ENCODE measurements at places on chromosomes 3 and 15. TPM values are rescaled to one million over a fixed set of nuclear protein-coding genes. Genes with fewer than 3 reads are reported as not detected.
A peak's percentile ranks its signal among the peaks of the same experiment; 100 is the strongest.

DNA sequence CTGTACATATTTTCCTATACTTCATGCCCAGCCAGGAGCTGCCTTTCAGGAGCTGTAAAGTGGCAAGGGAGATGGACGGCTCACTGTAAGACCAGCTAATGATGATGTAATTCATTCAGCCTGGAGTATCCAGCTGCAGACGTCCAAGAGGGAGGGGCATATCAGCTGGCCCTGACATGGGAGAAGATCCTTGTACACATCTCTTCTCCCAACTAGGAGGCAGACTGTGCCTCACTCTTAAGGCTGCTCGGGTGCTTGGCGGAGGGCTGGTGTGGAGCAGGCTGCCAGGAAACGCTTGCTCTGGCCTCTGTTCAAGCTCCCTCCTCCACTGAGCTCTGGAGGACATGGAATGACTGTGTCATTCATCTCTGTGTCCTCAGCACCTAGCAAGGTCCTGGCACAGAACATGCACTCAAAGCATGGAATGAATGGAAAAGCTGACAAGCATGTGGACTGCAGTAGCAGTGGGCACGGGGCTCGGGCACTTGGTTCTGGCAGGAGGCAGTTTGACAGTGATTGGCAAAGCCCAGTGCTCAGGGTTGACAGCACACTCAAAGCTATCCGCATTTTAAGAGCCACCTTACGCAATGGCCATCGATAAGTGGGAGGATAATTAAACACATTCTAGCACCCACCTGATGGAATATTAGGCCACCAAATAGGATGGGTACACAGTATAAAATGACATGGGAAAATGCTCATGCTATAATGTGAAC, 72.4 kb downstream of the TBC1D2B start:
- DNase-seq: no peak

- DNase-seq: no peak
These were observed 16.0 kb upstream of the MRPS22 start for GRCh38 chr3:139327861-139328260.

DNA sequence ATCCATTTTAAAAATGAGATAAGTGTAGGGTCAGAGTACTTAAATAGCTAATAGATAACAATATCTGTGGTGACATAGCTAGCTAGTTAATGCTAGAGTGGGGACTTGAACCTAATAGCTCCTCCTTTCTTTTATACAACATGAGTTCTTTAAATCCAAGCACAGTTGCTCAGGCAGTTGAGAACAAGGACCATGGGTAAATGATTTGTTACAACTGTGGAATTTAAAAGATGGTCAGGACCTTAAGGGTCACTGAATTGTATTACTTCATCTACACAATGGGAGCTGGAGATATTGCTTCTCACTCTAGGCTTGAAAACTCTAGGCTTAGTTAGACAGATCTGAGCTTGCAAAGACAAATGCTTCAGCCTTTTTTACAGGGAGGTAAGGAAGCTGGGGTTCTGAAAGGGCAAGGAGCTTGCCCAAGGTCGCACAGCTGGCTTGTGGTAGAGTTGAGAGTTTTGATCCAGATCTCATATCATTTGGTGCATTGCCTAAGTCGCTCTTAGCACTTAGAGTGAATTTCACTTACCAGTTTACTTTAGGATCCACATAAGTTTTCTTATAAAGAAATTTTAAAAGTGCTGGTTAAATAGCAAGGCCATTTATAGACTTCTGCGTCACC, 90.2 kb downstream of the EDEM1 start:
- no peak for DNase-seq

Gene PPP1R14D
- not detected for total RNA-seq

GRCh38 chr3:17013050-17013449, 128.3 kb downstream of the PLCL2 start:
- no peak for DNase-seq

DNA sequence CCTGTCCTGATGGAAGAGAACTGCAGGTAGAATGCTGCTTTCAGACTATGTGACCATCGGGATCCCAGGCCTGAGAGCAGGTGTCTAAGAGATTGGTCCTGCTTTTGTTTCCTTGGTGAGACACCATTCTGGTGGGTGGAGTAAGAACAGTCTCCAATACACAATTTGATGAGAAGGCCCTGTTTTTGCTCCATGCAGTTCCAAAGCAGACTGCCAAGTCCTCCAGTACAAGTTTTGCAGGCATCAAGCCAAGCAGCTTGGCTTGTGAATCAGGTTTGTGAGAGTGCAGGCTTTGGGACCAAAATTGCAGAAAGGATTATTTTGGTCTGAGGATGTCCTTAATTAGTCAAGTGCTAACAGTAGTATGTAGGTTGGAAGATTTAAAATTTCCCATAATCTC, 381.6 kb downstream of the FOXP1 start:
- no peak for DNase-seq

- DNase-seq: no peak
These were observed 108.0 kb downstream of the MFSD1 start for GRCh38 chr3:158909870-158910269.

- DNase-seq: no peak
These were observed 34.5 kb downstream of the ZBTB11 start for GRCh38 chr3:101642441-101642840.

Gene OR5AC2
- not detected for total RNA-seq

DNA sequence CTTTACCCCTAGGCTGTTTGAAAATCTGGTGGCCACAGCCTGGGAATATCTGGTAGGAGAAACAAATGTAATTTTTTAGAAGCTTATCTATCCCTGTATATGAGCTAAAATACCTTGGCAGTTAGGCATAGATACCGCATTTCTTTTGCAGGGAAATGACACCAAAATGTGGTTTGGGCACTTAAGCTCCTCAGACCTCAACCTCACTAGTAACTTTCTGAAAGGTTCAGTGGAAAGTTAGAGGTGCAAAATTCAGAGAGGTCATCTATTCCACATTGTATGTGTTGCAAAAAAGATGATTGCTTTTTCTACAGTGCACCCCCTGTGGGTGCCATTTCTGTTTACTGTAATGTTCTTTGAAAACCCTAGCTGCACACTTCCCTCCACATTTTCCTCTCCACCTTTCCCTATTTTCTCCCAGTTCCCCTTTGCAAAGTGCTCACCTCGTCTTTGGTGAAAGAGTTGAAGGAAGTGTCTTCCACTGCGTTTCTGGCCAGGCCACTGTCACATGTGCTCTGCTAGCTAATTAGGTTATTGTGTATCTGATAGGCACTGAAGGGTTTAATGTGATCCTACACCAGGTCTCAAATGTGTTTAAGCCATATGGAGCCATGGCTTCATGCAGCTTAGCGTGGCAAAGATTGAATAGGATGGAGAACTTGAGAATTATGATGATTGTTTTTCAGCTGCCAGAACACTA, 1.3 kb downstream of the SACM1L start:
- no peak for DNase-seq

GRCh38 chr3:119769394-119770149, 12.3 kb upstream of the NR1I2 start:
- DNase-seq: peak; percentile 49

DNA sequence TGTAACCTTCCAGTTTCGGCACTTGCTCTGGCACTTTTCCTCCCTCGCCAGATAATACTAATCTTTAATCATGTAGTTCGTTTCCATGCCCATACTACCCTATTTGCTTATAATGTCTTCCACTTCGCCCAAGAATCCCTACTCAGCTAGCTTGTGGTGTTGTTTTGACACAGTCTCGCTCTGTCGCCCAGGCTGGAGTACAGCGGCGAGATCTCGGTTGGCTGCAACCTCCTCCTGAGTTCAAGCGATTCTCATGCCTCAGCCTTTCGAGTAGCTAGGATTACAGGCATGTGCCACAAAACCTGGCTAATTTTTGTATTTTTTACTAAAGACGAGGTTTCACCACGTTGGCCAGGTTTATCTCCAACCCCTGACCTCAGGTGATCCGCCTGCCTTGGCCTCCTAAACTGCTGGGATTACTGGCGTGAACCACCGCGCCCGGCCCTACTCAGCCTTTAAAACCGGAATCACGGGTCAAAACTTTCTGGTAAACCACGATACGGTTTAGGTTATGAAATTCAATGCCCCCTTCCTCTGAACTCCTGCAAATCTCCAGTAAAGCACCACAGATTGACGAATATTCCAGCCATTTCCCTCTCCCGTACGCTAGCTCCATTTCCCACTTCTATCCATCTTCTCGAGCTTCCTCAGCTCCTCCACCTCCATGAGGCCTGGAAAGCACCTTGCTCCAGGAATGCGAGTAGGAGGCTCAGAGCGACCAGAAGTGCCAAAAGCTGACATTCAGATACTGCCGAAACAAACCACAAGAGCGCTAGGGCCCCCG, 878 bp upstream of the RAD51 start:
- no peak for DNase-seq

DNA sequence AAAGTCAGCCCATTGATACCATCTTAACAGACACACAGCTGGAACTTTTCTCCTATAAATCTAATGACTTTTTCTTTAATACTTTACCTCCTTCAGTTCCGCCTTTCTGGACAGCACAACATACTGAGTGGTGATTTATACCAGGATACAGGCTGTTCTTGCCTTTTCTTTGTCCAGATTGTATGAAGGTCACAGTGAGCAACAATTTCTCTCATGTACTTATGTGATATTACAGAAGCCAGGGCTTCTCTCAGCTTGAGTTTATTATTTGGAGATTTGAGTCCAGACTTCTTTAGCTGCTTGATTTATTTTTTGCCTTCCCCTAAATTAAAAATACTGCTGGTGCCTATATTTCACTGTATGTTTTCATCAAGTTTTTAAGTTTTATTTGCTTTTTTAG, 976.0 kb downstream of the ROBO2 start:
- DNase-seq: no peak

GRCh38 chr3:110881069-110881468, 190.5 kb upstream of the NECTIN3 start:
- DNase-seq: peak; percentile 8

DNA sequence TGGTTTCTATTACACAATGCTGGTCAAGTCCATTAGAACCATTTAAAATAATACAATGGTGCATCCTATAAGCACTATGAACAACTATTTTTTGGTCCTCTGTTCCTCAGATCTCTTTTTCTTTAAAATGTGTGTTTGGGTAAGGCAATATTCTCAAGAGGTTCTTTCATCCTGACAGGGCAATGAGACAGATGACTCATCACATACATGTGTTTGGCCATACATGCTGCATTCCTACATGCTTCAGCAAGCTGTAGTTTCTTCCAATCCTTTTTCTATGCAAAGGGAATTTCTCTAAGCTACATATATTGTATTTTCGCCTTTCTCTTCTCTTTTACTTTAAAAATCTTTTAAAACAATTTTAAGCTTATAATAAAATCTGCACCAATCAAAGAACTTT, 52.7 kb downstream of the OTOL1 start:
- no peak for DNase-seq

GRCh38 chr15:95284933-95285421, 1045.5 kb upstream of the NR2F2 start:
- no peak for DNase-seq

Gene GOLGA8R
- 0.90 TPM for total RNA-seq

- DNase-seq: no peak
These were observed 215.5 kb upstream of the BHLHE40 start for GRCh38 chr3:4763604-4764247.

- no peak for DNase-seq
These were observed 185.8 kb upstream of the PPP2R3A start for GRCh38 chr3:135779590-135780235.

DNA sequence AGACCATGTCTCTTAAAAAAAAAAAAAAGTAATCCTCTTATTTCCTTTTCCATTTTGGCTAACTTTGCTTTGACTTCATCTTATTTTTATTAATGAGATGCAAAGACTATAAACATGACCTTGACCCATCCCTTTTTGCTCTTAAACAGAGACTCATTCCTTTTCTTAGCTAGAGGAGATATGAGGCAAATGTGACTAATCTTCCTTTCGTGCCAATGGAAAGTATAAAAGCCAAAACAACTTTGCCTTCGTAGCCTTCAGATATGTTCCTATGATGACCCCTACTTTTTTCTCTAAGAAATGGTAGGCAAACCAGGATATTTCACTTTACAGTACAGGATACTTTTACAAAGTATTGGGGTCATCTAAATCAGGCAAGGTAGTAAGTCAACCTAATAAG, 36.9 kb upstream of the GOLGB1 start:
- no peak for DNase-seq

DNA sequence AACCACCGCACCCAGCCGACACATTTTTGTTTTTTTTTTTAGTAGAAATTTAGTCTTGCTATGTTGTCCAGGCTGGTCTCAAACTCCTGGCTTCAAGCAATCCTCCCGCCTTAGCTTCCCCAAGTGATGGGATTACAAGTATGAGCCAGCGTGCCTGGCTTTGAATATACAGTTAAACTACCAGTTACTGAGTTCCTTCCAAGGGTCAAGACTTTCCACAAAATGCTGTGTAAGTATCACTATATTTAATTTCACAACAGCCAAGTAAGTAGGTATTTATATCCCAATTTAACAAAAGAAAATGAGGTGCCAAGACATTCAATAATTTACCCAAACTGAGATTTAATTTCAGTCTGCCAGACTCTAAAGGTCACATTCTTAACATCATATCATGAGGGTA, 181.3 kb upstream of the TMC3 start:
- no peak for DNase-seq

GRCh38 chr15:68078365-68078764, 24.2 kb downstream of the PIAS1 start:
- no peak for DNase-seq

Gene PRSS50
- not detected for total RNA-seq

DNA sequence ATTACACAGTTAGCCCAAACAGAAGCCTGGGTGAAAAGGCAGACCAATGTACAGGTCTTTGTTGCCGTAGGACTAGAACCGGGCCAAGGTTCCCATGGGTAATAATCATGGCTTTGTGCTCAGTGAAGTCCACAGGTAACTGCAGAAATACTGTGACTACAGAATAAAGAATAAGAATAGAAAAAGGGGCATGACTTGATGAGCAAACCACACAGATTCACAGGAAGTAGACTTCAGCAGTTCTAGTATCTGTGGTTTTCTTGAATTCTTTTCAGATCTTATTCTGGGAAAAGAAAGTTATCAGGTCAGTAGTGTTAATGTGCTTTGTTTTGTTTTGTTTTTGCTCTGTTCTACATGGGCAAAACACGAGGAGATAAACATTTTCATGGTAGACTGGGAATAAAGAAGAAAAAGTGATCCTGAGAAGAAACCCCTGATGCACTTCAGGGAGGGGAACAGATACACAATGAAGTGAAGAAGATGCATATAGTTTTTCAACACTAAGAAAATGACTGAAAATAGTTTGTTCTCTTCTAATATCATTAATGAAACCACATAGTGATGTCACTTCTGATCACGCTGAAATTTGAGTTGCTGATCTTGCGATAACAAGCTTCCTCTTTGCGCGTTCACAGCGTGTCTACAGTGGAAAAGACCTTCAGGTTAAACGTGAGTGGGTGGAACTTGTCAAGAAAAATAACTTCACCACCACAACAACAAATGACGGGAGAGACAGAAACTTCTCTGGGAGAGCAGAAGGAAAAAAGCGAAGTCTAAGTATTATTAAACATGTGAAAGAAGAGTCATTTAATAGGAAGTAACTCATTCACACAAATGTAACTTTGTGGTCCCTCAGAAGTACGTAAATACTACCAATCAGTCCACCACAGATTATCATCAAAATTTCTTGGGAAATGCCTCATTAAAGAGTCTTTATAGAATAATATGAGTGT, 315.8 kb upstream of the SATB1 start:
- no peak for DNase-seq

Gene RRP9
- 34.6 TPM for total RNA-seq

Gene ECE2
- not detected for total RNA-seq
